Mammary epithelial cell (primary cell): ENCODE measurements at places on chromosomes 16 and 17. TPM values are rescaled to one million over a fixed set of nuclear protein-coding genes. Genes with fewer than 3 reads are reported as not detected.

GRCh38 chr16:24146518-24146917 lies 109.6 kb upstream of the CACNG3 start:
- DNase-seq, result no peak

- DNase-seq, result peak; percentile 85
These were observed 22.8 kb downstream of the PGS1 start for GRCh38 chr17:78401246-78401645.

- DNase-seq, result no peak
These were observed 98.7 kb downstream of the RAB11FIP4 start for GRCh38 chr17:31490019-31490650.

GRCh38 chr16:89164436-89164835 lies 7.1 kb upstream of the CDH15 start:
- DNase-seq, result no peak

The LRRC36 gene
- total RNA-seq, result not detected

The TP53TG3B gene
- not detected for total RNA-seq

GRCh38 chr17:30271102-30271501 lies 20.6 kb downstream of the BLMH start:
- no peak for DNase-seq

GRCh38 chr16:58176608-58177352 lies 21.1 kb downstream of the CSNK2A2 start:
- no peak for DNase-seq

- DNase-seq, result peak; percentile 31
These were observed 24.4 kb downstream of the ATP6V0D1 start for GRCh38 chr16:67456391-67457081.

The KRT31 gene
- not detected in 2 replicates for total RNA-seq

The CFAP119 gene
- total RNA-seq, result 1.5 TPM

DNA sequence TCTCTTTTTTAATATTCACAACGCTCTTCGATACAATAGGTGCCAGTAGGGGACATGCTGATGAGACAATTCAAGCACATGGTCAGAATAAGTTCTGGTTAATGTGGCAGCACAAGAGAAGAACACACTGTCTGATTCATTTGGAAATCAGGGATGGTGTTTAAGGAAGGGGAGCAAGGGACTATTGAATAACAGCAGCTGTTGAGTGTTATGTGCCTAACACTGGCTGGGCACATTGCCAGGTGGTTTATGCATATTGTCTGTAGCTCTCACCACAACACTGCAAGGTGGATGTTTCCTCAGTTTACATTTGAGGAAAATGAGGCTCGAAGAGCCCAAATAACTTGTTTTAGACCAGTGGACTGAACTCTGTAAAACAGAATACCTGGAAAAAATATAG lies 44.2 kb downstream of the LYRM9 start:
- no peak for DNase-seq

The NPIPA7 gene
- 2.5 TPM for total RNA-seq

DNA sequence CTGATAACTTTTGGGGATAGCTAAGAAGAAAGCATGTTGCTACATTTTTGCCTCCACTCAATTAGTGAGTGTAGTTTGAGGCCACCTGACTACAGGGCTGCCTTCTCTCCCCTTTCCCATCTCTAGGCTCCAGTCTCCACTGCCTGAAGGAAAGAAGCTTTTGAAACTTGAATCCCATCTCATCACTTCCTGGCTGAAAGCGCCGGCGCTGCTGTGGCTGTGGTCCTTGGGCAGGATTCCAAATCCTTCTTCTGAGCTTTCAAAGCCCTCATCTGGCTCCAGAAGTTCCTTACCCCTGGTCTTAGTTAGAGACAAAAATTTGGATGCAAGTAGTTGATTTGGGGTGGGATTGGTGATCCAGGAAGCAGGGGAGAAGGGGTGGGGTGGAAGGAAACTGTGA lies 119.4 kb downstream of the FOXL1 start:
- no peak for DNase-seq

The ITGB3 gene
- 1.3 and 1.4 TPM in 2 replicates for total RNA-seq

The KIF18B gene
- total RNA-seq, result 6.3 and 25.2 TPM in 2 replicates

DNA sequence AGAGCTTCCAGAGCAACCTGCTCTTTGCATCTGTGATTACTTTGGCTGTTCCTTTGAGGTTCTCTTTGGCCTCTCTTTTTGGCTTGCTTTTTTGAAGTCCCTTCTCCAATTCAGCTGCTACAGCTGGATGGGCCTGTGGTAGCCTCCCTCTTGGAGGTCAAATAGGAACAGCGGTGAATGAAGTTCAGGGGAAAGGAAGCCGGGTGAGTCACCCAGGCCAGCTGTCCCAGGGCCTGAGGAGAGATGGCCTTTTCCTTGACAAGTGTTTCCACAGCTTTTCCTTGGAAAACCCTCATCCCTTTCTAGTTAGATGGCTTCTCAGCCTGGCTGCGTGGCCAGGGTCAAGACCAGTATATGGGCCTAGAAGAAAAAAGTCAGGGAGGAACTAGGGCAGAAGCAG lies 103.1 kb downstream of the STX8 start:
- DNase-seq, result no peak

- DNase-seq, result no peak
These were observed 89.1 kb downstream of the CDK5R1 start for GRCh38 chr17:32575852-32576251.

The CCL14 gene
- total RNA-seq, result not detected in 2 replicates

GRCh38 chr17:79393358-79394052 lies 217.3 kb downstream of the RBFOX3 start:
- DNase-seq, result peak; percentile 43

GRCh38 chr17:74271901-74272561 lies 2.0 kb upstream of the DNAI2 start:
- DNase-seq, result no peak

DNA sequence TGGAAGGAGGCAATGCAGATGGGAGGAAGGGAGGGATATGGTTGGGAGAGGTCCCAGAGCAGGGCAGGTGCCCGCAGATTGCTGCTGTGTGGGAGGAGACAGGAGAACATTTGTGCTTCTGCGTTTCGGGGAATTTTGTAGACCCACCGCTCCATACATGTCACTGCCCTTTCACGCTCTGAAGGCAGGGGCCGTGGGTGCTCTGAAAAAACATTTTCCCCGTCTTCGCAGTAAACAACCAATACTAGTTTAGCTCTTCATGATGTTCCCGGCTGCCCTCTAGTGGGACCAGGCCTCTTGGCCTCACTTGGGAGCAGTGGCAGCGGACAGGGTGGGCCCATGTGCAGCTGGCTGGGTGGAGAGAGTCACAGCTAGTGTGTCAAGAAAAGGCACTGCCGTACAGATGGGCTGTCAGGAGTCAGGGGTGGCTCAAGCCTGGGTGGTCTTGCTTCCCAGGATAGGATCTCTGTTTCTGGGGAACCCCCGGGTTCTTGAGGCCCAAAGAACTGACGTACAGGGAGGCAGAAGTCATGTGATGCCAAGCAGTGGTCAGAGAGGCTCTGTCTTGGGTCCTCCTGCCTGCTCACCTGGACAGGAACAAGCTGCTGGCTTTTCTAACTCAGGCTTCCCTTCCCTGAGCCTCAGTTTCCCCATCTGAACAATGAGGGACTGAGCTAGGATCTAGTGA lies 46.5 kb upstream of the CPNE2 start:
- DNase-seq, result no peak

The IRX6 gene
- 0.11 TPM in 1 of 2 replicates, not detected in the other for total RNA-seq

The AATK gene
- total RNA-seq, result 2.0 TPM

The ADAM11 gene
- total RNA-seq, result 0.13 and 0.33 TPM in 2 replicates

The SKAP1 gene
- total RNA-seq, result not detected in 2 replicates

The ARHGAP44 gene
- total RNA-seq, result 4.3 TPM

DNA sequence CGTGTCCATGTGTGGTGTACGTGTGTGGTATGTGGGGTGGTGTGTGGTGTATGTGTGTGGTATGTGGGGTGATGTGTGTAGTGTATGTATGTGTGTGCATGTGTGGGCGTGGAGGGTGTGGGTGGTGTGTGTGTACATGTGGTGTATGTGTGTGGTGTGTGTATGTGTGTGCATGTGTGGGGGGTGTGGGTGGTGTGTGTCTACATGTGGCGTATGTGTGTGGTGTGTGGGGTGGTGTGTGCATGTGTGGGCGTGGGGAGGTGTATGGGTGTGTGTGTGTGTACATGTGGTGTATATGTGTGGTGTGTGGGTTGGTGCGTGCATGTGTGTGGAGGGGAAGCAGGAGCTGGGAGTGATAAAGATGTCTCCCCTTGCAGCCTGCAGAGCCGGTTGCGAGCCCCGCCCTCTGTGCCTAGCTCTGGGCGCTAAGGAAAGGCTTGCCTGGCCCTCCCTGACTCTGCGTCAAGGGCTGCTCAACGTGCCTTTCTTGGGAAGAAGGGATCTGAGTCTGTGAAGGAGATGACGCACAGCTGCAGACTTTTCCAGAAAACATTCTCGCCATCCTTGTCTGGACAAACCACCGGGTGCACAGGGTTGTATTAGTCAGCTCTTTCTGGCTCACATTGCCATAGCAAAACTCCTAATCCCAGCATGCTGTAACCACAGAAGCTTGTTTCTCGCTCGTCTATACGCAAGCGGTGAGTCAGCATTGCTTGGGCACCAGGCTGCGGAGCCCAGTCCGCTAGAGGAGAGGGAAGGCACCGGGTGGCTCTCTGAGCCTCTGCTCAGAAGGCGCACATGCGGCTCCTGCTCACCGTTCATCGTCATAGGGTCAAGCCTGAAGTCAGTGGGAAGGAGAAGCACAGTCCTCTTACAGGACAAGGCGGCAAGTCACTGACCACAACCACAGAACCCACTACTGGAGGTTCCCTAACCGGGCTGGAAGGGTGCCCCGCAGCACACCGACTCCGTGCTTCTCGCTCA lies 2.0 kb upstream of the CD300H start:
- peak; percentile 100 for DNase-seq

DNA sequence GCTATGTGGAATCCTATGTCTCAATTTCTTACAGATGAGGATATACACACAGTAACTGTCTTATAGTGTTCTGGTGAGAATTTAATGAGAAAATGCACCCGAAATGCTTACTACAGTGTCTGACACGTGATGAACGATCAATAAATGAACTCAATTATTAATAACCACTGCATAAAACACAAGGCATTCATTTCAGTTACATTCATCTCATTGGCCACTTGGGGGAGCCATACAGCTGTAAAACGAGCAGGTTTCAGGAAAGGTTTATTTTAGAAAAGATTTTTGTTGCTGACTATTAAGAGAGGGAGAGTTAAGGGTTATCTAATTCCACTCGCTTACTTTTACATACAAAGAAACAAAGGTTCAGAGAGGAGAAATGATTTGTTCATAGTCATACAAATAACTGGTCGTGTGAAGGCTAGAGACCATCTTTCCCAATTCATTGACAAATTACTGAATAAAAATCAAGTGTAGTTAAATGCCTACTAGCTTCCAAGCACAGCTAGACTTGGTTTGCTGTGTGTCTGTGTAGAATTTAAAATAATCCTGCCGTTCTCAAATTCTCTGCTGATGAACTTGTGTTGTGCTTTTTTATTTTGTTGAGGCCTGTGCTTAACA lies 160.1 kb downstream of the MAP2K4 start:
- peak; percentile 24 for DNase-seq

The FTO gene
- 155 TPM for total RNA-seq

DNA sequence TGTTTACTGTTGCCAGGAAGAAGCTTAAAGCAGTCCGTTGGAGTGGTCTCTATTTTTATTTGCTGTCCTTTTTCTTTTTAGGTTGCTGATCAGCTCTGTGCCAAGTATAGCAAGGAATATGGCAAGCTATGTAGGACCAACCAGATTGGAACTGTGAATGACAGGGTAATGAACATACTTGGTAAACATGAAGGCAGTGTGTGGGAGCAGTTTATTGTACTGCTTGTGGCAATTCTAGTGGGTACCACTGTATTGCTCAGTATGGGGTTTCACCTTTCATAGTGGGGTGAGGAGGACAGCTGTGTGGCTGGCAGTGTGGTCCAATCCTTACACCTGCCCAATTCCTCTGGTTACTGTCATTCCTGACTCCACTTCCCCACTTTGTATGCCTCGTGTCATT lies 25.3 kb downstream of the IST1 start:
- DNase-seq, result no peak

GRCh38 chr17:15273141-15273793 lies 8.1 kb upstream of the PMP22 start:
- DNase-seq, result no peak

DNA sequence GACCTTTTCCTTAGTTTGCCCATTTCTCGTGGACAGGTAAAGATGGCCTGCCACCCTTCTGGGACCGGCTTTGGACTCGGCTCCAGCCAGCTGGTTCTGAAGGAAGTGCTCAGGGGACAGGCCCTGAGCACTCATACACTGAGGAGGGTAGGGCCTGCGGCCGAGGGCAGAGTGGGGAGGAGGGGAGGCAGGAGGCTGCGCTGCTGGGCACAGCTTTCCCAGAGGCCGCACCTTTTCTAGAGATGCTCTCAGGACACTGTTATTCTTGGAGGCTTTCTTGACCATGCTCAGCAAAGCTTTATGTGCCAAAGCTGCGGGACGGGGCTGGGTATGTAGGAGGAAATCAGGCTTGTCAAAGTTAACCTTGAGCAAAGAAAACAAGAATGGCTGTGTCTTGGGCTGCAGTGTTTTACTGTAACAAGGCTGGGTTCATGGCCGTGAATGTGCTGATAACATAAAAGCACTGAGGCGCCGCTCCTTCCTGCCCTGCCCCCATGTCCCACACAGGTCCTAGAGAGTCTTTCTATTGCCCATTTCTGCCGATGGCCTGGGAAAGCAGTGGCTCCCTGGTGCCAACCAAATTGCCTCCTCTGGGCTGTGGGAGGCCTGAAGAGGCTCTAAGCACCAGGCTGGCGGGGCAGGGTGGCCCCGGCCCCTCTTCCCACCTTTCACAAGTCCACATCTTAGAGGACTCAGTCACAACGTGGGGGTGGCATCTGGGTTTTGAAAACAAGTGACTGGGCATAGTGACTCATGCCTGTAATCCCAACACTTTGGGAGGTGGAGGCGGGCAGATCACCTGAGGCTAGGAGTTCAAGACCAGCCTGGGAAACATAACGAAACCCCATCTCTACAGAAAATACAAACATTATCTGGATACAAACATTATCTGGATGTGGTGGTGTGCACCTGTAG lies 22.3 kb upstream of the TIMP2 start:
- no peak for DNase-seq

The ACBD4 gene
- total RNA-seq, result 6.3 and 8.1 TPM in 2 replicates

DNA sequence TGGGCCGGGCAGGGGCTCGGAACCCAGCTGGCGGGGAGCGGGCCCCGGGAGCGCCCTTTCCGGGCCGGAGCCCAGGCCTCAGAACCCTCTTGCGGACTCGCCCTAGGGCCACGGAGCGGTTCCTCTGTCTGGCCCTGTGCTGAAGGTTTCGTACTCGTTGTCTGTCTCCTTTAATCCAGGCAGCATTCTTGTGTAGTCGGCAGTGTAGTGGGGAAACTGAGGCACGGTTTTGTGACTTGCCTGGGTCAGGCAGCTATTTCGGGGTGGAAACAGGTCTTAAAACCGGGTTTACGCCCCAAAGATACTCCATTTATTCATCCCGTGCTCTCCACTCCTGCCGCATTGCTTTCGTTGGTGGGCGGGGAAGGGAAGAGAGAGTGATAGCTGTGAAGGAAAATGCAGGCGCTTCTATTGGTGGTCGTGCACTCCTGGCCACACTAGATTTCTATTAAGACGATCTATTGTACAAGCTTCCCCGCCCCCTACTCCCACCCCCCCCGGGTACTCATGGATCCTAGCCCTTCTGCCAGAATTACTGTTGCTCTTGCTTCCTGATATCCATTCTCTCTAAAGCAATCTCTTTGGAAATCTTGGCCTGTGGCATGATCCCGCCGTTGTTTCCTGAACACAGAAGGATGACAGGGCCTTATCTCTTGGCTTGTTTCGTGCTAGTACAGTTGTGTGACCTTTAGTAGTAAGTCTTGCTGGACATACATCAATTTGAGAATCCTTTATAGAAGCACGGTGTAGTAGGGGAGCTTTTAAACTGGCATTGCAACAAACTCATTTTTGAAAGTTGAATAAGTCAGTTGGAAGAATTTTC lies 751 bp downstream of the DCAF7 start:
- DNase-seq, result peak; percentile 33

- no peak for DNase-seq
These were observed 1.1 kb downstream of the SYT17 start for GRCh38 chr16:19169082-19169639.
